ENCODE measurements at places on chromosomes 1 and 21.

- no peak for DNase-seq
Observed at GRCh38 chr1:207454046-207454964, at the start of gene CR2. Gene CR2, plus strand, starts transcription at chr1:207454328. Its CDS starts 91 bp downstream, at chr1:207454419.

- DNase-seq = no peak
Observed at GRCh38 chr1:84960371-84960770, 36.5 kb downstream of the MCOLN2 start.

GRCh38 chr1:156213644-156213966, 798 bp downstream of the PMF1 start:
- no peak for DNase-seq

- no peak for DNase-seq
Observed at GRCh38 chr1:244065960-244066388, 14.9 kb downstream of the ZBTB18 start.

GRCh38 chr1:219066631-219067349, 106.9 kb upstream of the LYPLAL1 start:
- no peak for DNase-seq

DNA sequence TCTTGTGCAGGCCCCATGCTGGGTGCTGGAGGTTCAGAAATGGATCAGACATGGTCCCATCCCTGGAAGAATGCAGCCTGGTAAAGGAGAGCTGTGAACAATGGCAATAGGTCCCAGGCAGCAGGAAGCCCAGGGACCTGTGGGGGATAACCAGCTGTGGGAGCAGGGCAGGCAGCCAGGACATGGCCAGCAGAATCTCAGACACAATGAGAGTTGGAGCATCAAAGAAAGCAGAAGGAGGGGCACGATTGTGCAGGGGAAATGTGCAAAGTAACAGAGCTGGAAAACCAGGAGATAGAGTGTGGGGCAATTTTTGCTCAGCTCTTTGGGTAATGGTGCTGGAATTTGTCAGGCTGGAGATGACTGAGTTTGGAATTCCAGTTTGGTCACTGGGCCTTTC, 44.3 kb downstream of the C8B start:
- no peak for DNase-seq

- no peak for DNase-seq
Observed at GRCh38 chr1:56387071-56387740, 192.2 kb downstream of the PLPP3 start.

GRCh38 chr1:93395195-93395594, 49.5 kb downstream of the DR1 start:
- DNase-seq = no peak

DNA sequence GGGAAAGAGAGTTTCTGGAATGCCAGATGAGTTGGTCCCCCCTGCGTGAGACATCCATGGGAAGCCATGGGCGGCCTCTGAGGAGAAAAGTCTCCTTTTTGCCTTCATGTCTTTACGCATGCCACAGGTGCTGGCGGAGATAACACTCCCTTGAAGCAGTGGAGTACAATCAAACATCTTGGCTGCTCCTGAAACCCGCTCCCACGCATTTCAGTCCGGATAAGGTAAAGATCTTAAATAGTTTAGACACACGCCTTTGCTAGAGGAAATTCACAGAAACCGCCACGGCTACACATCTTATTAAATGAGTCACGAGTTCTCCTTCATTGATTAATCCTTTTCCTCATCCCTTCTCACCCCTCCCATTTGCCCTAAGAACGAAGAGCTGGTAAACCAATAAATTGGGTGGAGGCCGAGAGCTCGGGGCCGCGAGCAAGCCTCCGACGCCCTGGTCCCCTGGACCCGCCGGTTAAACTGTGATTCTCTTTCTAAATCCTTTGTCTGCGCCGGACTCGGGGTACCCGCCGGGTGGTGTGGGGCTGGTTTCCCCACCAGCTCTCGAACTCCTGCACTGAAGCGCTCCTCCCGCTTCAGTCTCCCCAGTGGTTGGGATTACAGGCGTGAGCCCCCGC, 6.6 kb upstream of the ZNF669 start:
- no peak for DNase-seq

GRCh38 chr1:229006121-229006870, 264.6 kb upstream of the RAB4A start:
- no peak for DNase-seq

GRCh38 chr1:180948641-180949615, 36.2 kb downstream of the KIAA1614 start:
- no peak for DNase-seq

DNA sequence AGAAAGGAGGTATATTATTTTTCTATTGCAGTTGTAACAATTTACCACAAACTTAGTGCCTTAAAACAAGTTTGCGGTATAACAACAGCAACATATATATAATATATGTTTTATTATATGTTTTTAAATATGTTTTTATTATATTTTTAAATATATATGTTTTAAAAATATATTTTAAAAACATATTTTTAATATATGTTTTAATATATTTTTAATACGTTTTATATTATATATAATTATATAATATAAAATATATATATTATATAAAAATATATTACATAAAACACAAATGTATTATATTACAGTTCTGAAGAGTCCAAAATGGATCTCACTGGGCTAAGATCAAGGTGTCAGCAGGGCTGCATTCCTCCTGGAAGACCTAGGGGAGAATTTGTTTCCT, 27.5 kb upstream of the FNBP1L start:
- no peak for DNase-seq

- no peak for DNase-seq
Observed at GRCh38 chr1:34825455-34826091, 32.8 kb downstream of the GJA4 start.
